ENCODE measurements at places on chromosomes 4 and X. TPM values are rescaled to one million over a fixed set of nuclear protein-coding genes. Genes with fewer than 3 reads are reported as not detected.

GRCh38 chr4:51942108-51942832, 77.9 kb downstream of the LRRC66 start:
- H3K36me3 ChIP-seq = no peaks in the 10 kb centered on the region
- H3K4me1 ChIP-seq = no peaks in the 10 kb centered on the region
- no peak overlapping the region for H3K4me3 ChIP-seq
- no peaks in the 10 kb centered on the region for H3K27me3 ChIP-seq
- H3K27ac ChIP-seq = no peak overlapping the region
- DNase-seq = no peak

GRCh38 chrX:29858714-29859113, 356.6 kb upstream of the MAGEB2 start:
- no peak overlapping the region for H3K27ac ChIP-seq
- DNase-seq = no peak
- H3K36me3 ChIP-seq = no peaks in the 10 kb centered on the region
- H3K27me3 ChIP-seq = no peaks in the 10 kb centered on the region

H2BW2 gene
- not detected for total RNA-seq

GRCh38 chrX:20796450-20796849, 529.7 kb upstream of the RPS6KA3 start:
- no peak overlapping the region for H3K4me3 ChIP-seq
- H3K36me3 ChIP-seq = no peaks in the 10 kb centered on the region
- no peak for DNase-seq
- H3K27me3 ChIP-seq = no peaks in the 10 kb centered on the region
- no peak overlapping the region for H3K27ac ChIP-seq
- H3K4me1 ChIP-seq = no peaks in the 10 kb centered on the region

- no peaks in the 10 kb centered on the region for H3K4me1 ChIP-seq
- no peaks in the 10 kb centered on the region for H3K36me3 ChIP-seq
- H3K4me3 ChIP-seq = no peak overlapping the region
- no peak overlapping the region for H3K27ac ChIP-seq
- no peak for DNase-seq
- no peaks in the 10 kb centered on the region for H3K27me3 ChIP-seq
These were observed 401.2 kb downstream of the TLL1 start for GRCh38 chr4:166274136-166274761.

- no peaks in the 10 kb centered on the region for H3K36me3 ChIP-seq
- H3K4me1 ChIP-seq = no peaks in the 10 kb centered on the region
- no peak overlapping the region for H3K4me3 ChIP-seq
- no peak for DNase-seq
- H3K27ac ChIP-seq = no peak overlapping the region
These were observed 137.5 kb downstream of the CPE start for GRCh38 chr4:165516281-165516833.

ANOS1 gene
- total RNA-seq = 10.8 TPM

- no peaks in the 10 kb centered on the region for H3K4me1 ChIP-seq
- no peak overlapping the region for H3K4me3 ChIP-seq
- no peaks in the 10 kb centered on the region for H3K27me3 ChIP-seq
- H3K36me3 ChIP-seq = no peaks in the 10 kb centered on the region
- no peak for DNase-seq
These were observed 23.0 kb downstream of the GALNT7 start for GRCh38 chr4:173191623-173192041.

GRCh38 chr4:77959566-77960338, 97.1 kb downstream of the MRPL1 start:
- H3K36me3 ChIP-seq = no peaks in the 10 kb centered on the region
- no peaks in the 10 kb centered on the region for H3K4me1 ChIP-seq
- H3K4me3 ChIP-seq = no peak overlapping the region

DNA sequence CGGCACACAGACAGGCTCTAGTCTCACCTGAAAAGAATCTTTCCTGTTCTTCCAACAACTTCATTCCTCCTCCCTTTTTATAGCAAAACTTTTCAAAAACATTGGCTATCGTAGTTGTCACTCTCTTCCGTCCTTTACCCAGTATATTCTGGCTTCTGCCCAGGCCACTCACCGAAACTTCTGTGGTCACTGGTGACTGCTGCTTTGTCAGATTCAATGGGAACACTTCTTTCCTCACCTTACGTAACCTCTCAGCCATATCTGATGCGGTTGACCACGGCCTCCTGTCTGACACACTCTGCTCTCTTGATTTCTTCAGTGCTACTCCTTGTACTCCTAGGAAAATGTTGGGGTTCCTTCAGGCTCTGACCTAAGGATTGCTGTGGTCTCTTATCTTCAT, 9.2 kb upstream of the RNF150 start:
- H3K36me3 ChIP-seq = no peaks in the 10 kb centered on the region
- H3K27me3 ChIP-seq = no peaks in the 10 kb centered on the region
- H3K4me3 ChIP-seq = no peak overlapping the region
- no peak for DNase-seq

CT45A5 gene
- not detected for total RNA-seq

GABRA4 gene
- total RNA-seq = under 0.01 TPM
